ENCODE measurements at places on chromosomes 11 and 22. TPM values are rescaled to one million over a fixed set of nuclear protein-coding genes. Genes with fewer than 3 reads are reported as not detected.

Gene C11orf97
- polyA plus RNA-seq, result not detected

Gene PNPLA5
- not detected for polyA plus RNA-seq

Gene RASGRP2
- polyA plus RNA-seq, result 22.7 TPM

Gene OR51E2
- polyA plus RNA-seq, result not detected

Gene TMEM121B
- polyA plus RNA-seq, result not detected
